ELF-1 (cell line): ENCODE measurements at places on chromosomes 11 and 22.
A peak's percentile ranks its signal among the peaks of the same experiment; 100 is the strongest.

DNA sequence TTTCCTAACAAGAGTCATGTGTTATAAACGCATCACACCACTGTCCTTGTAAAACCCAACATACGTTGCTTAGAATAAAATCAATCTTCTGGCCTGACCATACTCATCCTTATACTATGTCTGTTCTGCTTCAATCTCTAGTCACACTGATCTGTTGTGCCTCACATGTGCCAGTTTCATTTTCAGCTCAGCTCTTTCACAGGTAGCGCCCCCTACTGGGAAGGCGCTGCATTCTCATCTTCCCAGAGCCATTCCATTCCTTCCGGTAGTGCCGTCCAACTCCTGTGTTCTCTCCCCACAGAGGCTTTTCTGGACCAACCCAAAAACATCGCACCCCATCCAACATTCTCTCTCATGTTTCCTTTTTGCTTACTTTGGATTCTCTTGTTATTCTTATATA lies 22.2 kb downstream of the CASP5 start:
- DNase-seq, result peak; percentile 64

- DNase-seq, result no peak
Observed at GRCh38 chr11:75167617-75168016, 16.7 kb downstream of the SLCO2B1 start.

DNA sequence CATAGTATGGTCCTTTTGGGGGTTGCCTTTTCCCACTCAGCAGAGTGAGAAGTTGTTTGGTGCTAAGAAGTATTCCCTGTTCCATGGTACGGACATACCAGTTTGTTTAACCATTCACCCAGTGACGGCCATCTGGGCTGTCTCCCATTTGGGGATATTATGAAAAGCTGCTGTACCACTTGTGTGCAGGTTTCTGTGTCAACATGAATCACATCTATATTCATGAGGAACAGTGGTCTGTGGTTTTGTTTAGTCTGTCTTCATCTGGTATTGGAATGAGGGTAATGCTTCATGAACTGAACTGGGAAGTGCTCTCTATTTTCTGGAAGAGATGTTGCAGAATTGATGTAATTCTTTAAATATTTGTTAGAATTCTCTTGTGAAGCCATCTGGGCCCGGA lies 89.5 kb downstream of the TRMU start:
- DNase-seq, result no peak

GRCh38 chr22:26711205-26711963 lies 54.0 kb downstream of the MIAT start:
- no peak for DNase-seq

GRCh38 chr11:44622721-44623258 lies 57.3 kb downstream of the CD82 start:
- DNase-seq, result peak; percentile 4

GRCh38 chr11:69393178-69393832 lies 88.2 kb upstream of the LINC01488 start:
- DNase-seq, result no peak

GRCh38 chr11:22065472-22065871 lies 127.4 kb upstream of the ANO5 start:
- no peak for DNase-seq

- DNase-seq, result peak; percentile 62
Observed at GRCh38 chr22:29152954-29153719, 52.6 kb upstream of the EMID1 start.
